ENCODE measurements at places on chromosomes 4 and X.

DNA sequence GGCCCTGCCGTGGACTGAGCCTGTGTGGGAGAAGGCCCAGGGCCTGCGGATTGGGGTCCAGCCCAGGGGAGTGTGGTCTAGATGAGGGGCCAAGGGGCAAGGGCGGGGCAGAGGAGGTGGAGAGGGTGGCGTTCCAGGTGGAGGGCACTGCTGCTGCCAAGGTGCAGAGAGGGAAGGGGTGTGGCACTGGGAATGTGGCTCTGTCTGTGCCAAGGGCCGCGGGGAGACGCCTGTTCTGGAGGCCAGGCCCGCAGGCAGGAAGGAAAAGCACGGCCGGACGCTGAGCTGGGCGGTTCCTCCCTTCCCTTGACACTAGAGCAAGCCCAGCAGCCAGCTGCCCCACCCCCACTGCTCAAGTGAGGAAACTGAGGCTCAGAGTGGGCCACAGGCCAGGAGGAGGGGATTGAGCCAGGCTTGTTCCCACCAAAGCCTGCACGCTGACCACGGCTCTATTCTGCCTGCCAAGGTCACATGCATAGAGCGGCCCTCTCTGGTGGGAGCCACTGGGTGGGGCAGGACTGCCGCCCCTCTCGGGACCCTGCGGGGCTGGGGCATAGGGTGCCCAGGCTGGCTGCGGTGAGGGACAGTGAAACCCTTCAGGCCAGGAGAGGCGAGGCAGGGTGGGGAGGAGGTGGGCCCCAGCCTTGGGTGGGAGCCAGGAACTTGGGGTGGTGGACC lies 13.0 kb downstream of the SH3BP2 start:
- DNase-seq = no peak

- no peak for DNase-seq
Observed at GRCh38 chrX:110042496-110042895, 39.6 kb downstream of the TMEM164 start.

DNA sequence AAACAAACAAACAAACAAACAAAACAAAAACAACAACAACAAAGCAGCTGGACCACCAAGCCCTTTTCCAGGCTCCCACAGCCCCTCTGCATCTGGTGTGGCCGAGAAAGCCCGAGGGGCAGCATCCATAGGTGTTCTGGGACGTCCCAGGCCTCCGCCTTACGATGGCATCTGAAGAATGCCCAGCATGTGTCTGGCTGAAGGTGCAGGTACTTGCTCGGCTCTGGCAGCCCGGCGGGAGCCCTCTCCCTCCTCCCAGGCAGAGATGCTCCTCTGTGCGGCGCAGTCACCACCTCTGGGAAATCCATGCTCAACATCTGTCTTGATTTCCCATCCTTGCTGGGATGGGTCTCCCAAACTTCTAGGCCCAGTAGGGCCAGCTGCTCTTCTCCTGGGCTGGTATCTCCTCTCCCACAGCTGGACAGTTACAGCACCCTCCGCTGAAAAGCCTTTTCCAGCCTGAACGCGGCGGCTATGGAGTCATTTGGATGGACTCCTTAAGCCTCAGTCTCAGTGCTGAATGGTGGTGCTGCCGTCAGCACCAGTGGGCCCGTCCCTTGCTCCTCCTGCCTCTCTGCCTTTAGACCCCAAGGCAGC lies 4.3 kb downstream of the PSAPL1 start:
- no peak for DNase-seq

GRCh38 chr4:13233755-13234154 lies 250.4 kb downstream of the RAB28 start:
- no peak for DNase-seq

DNA sequence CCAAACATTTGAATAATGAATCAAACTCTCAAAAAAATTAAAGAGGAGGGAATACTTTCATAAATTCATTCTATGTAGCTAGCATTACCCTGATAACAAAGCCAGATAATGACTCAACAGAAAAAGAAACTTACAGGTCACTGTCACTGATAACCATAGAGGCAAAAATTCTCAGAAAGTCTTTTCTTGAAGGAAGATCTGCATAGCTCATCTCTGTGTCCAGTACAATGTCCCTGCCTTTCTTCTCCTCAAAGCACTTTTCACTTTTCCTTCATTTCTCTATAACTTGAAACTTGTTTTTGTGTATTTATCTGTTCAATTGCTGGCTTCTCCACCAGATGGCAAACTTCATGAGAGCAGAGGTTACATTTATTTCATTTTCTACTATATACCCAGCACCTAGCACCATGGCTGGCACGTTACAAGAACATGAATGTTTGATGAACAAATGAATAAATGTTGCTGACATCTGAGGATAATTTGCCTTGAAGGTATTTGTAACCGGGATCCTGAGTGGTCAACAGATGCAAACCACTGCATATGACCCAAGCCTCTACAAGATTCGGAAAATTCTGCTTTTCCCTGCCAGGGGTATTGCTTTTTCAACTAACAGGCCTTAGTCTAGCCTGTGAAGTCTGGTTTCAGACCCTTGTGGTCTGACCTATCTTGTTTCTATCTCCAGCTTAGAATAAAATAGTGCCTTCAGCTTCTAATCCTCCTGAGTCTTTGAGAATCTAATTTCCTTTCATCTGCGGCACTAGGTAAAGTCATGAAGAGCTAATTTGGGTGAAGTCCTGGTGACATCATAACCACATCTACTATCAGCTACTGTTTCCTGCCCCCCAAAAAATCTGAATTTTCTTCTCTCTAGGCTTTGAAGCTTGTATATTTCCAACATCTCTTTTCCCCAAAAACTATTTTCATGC lies 52.5 kb upstream of the ANTXR2 start:
- peak; percentile 2 for DNase-seq

DNA sequence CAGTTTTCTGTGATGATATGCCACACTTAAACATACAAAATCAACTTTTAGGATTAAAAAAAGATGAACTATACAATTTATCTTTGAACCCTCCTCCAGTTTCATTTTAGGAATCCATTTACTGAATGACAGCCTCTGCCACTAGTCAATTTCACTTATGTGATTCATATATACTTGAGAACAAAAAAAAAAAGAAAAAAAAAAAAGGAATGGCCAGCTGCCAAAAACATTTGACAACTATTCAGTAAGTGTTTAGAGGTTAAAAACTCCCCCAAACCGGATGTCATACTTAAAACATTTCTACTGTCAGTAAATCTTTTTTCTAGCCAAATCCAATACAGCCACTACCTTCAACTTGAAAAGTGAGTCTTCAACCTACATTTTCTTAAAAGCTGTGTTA lies 266.7 kb upstream of the MAGEB2 start:
- DNase-seq = no peak

DNA sequence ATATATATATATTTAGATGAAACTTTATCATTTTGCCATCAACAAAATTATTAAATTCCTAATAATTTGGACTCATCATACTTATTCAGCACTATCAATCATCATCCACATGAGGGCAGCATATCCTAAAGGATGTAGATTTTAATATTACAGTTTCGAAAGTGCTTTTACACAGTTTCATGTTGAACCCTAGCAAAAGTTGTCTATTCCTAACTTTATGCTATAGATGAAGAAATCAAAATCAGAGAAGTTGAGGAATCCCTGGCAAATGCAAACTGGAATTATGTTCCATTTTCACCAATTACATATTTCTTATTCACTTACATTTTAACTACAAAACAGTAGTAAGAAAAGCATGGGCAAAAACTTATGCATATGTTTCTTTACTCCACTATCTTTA lies 36.6 kb upstream of the UGT2A1 start:
- peak; percentile 13 for DNase-seq

GRCh38 chr4:42331914-42332368 lies 65.3 kb upstream of the SHISA3 start:
- no peak for DNase-seq

GRCh38 chrX:34426334-34426733 lies 230.8 kb downstream of the TMEM47 start:
- DNase-seq = no peak

- no peak for DNase-seq
Observed at GRCh38 chr4:171472230-171472629, 341.0 kb upstream of the GALNTL6 start.

GRCh38 chr4:46986922-46987638 lies 6.3 kb downstream of the GABRA4 start:
- DNase-seq = no peak

- DNase-seq = no peak
Observed at GRCh38 chr4:8914461-8915171, 43.0 kb upstream of the HMX1 start.

- no peak for DNase-seq
Observed at GRCh38 chrX:129523079-129523911, at the start of gene SMARCA1. TSS of gene SMARCA1 (minus strand) at chrX:129523490. CDS start at chrX:129523370, 120 bp downstream.

GRCh38 chr4:18075823-18076433 lies 54.4 kb upstream of the LCORL start:
- no peak for DNase-seq

- DNase-seq = no peak
Observed at GRCh38 chrX:136191171-136191570, 43.8 kb downstream of the FHL1 start.

DNA sequence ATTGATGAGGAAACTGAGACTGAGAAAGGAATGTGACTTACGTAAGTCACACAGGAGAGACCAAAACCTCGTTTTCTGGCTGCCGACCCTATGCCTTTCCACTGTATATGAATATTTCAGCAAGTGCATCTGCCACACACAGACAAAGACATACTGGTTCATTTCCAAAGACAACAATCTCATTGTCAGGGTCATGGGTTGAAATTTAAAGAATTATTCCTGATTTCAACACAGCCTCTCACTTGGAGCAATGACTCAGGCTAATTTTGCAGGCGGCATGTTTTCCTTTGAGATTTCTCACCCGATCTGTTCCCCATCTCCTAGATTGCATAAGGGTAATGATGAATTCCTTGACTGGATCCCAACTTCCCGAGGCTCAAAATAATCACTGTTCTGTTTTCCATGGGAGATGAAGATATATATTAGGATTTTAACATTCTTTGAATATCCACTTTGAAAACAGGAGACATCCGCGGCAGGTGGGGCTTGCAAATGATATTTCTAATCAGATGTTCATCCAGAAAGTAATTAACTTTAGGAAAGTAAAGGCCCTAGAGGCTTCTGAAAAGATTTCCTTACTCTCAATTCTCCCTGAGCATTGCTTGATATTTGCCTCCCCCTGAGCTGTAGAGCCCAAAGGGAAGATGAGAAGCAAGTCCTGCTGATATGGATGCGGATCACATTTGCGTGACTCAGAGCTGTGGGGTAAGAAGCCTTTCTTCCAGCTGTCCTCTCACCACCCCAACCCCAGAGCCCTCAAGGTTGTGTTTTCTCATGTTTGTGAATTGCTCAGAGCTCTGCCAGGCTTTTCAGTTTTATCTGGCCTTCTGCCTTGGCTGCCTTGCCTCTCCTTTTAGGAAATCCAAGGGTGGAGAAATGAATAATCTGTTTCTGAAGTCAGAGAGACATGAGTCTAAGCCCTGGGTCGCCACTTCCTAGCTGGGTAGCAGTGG lies 361.1 kb upstream of the BOD1L1 start:
- no peak for DNase-seq

DNA sequence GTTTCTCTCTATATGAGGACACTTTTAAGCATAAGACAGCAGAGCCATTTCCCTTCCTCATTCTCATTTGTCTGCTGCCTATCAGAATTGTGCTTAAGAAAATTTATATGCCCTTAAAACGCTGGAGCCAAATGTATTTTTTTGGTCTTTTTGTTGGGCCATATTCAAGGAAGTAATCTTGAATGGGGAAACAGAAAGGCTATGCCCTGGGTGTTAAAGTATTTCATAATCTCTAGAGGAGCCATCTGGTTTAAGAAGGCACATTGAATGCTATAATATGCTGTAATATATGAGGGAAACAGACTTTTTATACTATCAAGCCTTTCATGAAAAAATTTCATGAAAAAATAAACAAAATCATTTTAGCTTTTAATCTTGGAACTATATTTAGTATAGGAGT lies 4.3 kb downstream of the DMD start:
- no peak for DNase-seq

DNA sequence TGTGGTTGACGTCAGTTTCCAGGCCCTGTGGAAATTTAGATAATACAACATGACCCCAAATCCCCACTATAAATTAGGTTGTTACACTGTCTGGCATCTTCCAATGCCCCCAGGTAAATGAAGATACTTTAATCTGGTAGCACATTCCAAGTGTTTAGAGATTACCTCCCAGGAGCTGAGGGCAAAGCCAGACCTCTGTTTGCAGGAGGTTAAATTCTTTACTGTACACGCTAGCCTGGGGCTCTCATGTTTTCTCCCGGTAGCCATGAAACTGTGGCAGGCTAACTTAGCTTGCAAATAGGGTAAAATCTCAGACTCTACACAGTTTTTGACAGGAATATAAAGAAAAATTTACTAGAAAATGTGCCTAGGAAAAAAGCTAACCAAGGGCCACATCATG lies 450.0 kb downstream of the PDGFC start:
- DNase-seq = no peak

GRCh38 chr4:151166636-151167035 lies 67.2 kb downstream of the RPS3A start:
- no peak for DNase-seq

DNA sequence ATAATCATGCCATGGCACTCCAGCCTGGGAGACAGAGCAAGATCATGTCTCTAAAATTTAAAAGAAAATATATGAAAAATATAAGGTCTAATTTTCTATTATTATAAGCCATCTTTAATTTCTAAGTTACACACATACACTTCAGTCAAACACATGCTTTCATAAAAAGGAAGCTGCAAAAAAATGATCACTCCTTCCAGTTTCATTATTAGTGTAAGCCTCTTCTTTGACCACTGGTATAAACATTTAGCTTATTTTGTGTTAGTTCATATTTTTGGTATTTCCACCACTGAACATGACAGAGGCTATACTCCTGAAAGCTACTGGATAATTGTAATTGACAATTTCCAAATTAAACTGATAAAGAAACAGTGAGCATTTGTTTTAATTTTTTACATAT lies 163.3 kb upstream of the USP38 start:
- DNase-seq = no peak

GRCh38 chrX:153783378-153784013 lies 2.7 kb downstream of the SRPK3 start:
- DNase-seq = no peak

DNA sequence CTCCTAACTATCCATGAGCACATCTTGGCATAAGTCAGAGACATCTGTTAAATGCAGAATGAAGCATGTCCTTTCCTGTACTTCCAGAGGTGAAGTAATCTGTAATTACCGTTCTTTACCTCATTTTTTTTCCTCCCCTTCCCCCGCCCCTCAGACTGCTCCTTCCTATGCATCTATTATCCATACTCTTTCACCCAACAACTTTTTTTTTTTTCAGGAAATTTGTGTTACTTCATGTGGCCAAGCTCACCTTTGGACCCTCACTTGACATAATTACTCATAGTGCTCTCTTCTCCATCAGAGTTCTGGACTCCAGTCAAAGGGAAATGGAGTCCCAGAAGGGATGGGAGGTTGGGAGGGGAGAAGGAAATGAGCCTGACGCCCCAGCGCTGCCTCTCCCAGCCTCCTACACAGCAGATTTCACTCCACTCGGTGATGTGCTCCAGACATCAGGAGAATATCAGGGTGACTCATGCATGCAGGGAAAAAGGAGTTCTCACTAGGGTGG lies 568.8 kb downstream of the STIM2 start:
- DNase-seq = no peak
